CD4-positive, alpha-beta T cell treated with Interleukin-12 subunit alpha and Interleukin-12 subunit beta, for 1 hour (primary cell): ENCODE measurements at places on chromosomes 6 and 20.
A peak's percentile ranks its signal among the peaks of the same experiment; 100 is the strongest.

GRCh38 chr6:17466707-17467106 lies 73.3 kb downstream of the CAP2 start:
- DNase-seq = no peak

DNA sequence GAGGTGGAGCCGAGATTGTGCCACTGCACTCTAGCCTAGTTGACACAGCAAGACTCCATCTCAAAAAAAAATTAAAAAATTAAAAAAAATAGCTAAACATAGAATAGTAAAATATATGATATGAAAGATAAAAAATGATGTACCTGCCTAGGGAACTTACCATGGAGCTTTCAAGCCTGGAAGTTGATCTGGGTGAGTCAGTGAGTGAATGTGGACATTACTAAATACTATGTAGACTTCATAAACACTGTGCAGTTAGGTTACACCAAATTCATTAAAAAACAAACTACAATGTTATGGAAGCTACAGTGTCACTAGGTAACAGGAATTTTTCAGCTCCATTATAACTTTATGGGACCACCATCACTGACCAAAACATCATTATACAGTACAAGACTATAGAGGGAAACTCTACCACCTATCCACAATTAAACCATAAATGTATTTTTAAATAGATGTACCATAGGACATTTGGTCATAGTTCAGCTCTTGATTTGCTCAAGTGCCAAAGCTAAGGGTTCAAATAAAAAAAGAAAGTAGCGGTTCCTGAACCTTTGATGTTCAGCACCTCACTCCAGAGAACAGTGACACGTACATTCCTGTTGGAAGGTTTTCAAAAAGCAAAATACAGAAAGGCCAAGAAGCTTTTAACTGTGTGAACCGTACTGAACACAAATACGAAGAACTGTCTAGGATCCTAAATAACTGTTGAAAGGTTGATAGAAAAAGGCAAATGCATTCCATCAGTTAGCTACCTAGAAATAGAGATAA lies 52.4 kb upstream of the SPDEF start:
- no peak for DNase-seq

DNA sequence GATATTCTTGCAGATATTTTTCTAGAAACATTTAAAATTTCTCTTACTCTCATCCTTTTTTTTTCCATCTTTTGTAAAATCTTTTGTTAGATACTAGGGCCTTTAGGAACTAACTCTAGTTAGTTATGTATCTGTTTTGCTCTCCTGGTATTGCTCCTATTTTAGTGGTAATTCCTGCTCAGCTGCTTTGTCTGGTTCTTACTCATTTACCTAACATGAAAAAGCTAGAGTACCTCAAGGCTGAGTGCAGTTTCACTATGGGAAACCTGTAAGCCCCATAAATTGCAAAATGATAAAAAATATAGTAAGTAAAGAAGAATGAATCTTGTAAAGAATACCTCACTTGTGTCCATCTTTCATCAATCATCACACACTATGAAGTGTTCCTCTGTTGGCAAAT lies 1602.0 kb downstream of the GRIK2 start:
- DNase-seq = no peak

DNA sequence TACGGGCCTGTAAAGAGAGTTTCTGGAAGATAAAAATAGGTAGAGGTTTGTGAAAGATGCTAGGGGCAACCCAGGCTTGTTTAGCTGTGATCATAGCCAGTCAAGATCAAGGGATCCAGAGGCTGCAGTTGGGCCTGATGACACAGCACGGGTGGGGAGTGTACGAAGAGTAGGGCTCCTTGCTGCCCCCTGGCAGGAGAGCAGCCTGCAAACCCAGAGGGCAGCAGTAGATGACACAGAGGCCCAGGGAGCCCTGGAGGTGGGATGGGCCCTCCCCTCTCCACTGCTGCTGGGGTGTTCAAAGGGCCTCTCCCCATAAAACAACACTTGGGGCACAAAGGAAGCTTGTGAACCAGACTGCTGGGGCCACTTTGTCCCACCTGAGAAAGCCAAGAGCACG lies 47.2 kb downstream of the VEGFA start:
- DNase-seq = peak; percentile 9

- DNase-seq = no peak
Observed at GRCh38 chr6:170165085-170165470, 125.8 kb downstream of the DLL1 start.

- no peak for DNase-seq
Observed at GRCh38 chr20:25539742-25540672, 45.3 kb downstream of the NINL start.

GRCh38 chr6:2231438-2231837 lies 14.0 kb downstream of the GMDS start:
- no peak for DNase-seq
